ENCODE measurements at places on chromosomes 5 and 9.

DNA sequence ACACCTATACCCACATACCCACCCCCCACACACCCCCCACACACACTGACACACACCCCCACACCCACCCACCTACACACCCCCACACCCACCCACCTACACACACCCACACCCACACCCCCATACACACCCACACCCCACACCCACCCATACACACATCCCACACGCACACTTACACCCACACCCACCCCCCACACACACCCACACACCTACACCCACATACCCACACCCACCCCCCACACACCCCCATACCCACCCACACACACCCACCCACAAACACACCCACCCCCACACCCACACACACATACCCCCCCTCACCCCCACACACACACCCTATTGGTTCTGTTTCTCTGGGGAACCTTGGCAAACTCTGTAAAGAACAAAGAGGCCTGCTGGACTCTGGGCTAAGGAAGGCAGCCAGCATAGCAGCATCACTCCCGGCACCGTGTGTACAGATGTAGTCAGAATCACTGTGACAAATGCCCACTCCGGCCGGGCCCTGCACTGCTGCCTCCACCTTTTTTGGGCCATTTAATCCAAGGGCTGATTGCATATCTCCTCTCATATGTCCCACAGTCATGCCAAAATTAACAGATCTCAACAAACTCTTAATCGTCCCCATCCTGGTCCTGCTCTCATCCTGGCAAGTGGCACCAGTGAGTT lies 42.3 kb downstream of the COL23A1 start:
- no peak for DNase-seq

GRCh38 chr5:52498607-52499006 lies 289.1 kb upstream of the ITGA1 start:
- no peak for DNase-seq

- DNase-seq: no peak
Observed at GRCh38 chr9:110033869-110034268, 174.1 kb downstream of the C9orf152 start.

- no peak for DNase-seq
Observed at GRCh38 chr9:136062657-136063439, 32.2 kb downstream of the NACC2 start.

DNA sequence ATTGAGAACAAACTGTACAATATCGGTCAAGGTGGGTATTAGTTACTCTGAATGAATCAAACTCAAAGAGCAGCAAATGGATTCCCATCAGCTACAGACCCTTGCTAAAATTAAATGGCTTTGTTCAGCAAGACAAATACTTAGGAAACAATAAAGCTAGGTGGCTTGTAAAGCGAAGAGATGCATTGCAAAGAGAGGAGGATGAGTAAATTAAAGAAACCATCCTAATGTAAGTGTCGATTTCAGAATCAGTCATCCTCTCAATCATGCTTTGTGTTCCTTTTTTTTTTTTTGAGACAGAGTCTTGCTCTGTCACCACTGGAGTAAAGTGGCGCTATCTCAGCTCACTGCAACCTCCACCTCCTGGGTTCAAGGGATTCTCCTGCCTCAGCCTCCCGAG lies 359.2 kb upstream of the ZNF462 start:
- DNase-seq: no peak

- DNase-seq: no peak
Observed at GRCh38 chr5:82975812-82976211, 101.4 kb downstream of the TMEM167A start.

- DNase-seq: no peak
Observed at GRCh38 chr5:137037848-137038247, 461.3 kb downstream of the SPOCK1 start.

GRCh38 chr5:119367502-119368237 lies 11.9 kb downstream of the TNFAIP8 start:
- DNase-seq: no peak

- no peak for DNase-seq
Observed at GRCh38 chr5:151703227-151703626, 16.5 kb upstream of the SPARC start.

- DNase-seq: no peak
Observed at GRCh38 chr5:135654761-135655467, 76.1 kb upstream of the CXCL14 start.

- DNase-seq: no peak
Observed at GRCh38 chr5:128328446-128328845, 209.6 kb downstream of the FBN2 start.

- no peak for DNase-seq
Observed at GRCh38 chr9:33249087-33249658, 9.2 kb downstream of the SPINK4 start.

DNA sequence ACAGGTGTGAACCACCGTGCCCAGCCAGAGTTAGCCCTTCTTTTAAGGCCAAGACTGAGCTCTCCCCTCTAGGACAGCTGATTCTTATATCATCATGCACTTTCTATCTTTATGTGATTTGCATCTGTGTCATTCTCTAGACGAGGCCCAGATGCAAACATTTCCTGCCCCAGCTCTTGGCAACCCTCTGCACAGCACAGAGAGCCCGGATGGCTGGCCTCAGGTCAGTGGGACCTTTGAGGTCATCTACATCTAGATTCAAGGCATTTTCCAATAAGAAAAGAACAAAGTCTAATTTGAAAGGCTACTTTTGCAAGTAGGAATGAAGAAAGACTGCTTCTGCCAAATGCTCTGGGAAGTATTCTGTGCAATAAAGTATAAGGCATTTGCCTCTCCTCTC lies 109.0 kb upstream of the DAB2 start:
- no peak for DNase-seq

- no peak for DNase-seq
Observed at GRCh38 chr9:124279531-124280175, 21.9 kb downstream of the NEK6 start.

DNA sequence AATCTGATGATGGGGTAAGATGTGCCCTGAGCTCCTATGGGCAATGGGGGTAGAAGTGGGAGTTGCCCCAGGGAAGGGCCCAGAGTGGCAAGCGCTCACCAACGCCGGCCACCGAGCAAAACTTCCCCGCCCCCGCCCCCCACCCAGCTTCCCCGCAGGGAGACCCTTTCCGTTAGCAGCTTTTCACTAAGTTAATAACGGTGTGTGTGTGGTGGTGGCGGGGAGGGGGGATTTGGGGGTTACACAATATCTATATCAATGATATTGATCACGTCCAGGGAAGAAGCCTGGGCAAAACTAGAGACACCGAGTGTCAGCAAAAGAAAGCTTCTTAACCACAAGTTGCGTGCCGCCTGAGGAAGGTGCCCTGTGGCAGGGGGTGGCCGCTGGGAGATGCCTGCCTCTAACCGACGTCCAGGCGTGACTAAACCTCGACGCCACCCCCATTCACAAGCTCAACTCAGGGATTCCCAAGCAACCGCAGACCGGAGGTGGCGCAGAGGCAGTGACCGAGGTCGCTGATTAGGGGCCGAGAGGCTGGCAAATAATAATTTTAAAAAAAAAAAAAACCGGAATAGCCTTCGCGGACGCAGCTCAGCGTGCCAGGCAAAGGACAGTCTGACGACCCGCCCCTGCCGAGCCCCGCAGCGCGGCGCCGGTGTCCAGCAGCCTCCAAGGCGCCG lies 222.6 kb downstream of the MEF2C start:
- no peak for DNase-seq

Data from fibroblast of skin of left biceps (primary cell).